ENCODE measurements at places on chromosomes 5 and 9.
A peak's percentile ranks its signal among the peaks of the same experiment; 100 is the strongest.

DNA sequence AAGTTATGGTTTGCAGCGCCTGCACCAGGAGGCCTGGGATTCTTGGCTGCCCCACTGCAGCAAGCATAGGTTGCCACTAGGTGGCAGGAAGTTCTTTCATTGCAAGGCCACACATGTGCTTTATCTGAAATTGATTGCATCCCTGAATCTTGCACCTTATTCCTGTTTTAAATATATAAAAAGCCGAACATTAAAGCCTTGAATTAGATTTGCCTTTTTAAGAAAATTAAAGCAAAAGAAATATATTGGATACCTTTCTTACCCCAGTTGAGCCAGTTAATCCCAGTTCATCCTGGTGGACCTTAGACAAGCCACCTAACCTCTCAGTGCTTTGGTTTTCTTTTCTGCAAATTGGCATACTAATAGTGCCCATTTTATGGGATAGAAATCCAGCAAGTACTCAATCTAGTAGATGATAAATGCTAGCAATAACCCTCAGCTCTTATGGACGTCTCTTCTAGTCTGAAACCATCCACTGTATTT is 6.3 kb upstream of the TRMT10B start:
- DNase-seq = peak; percentile 89

GRCh38 chr5:68709239-68709638 is 384.6 kb upstream of the SLC30A5 start:
- no peak for DNase-seq

GRCh38 chr9:134182554-134183085 is 18.3 kb upstream of the RNU6ATAC start:
- no peak for DNase-seq

GRCh38 chr9:138098908-138099791 is 221.6 kb downstream of the CACNA1B start:
- DNase-seq = no peak

DNA sequence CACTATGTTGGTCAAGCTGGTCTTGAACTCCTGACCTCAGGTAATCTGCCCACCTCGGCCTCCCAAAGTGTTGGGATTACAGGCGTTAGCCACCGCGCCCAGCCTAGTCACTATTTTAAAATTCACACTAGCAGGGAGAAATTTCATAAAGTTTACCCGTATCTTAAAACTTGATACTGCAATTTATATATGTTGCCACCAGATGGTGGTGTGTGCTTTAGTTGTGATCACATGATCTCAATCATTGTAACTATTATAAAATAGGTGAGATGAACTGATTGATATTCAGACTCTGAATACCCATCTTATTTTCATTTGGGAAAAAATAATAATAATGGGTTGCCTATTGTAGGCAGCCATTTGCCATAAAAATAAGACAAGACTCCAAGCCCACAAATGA is 1330.4 kb upstream of the WWC1 start:
- no peak for DNase-seq

DNA sequence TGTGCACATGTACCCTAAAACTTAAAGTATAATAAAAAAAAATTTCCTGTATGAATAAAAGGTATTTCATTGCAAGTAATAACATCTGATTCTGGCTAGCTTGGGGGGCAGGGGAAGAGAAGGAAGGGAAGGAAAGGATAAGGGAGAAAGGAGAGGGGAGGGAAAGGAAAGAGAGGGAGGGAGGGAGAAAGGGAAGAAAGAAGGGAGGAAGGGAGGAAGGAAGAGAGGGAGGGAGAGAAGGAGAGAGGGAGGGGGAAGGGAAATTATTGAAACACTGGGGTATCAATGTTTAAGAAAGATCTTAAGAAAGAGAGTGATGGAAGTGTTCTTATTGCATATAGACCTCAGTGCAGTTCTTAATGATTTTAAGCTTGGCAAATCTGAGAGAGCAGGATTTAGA is 129.8 kb upstream of the ZNF366 start:
- no peak for DNase-seq

DNA sequence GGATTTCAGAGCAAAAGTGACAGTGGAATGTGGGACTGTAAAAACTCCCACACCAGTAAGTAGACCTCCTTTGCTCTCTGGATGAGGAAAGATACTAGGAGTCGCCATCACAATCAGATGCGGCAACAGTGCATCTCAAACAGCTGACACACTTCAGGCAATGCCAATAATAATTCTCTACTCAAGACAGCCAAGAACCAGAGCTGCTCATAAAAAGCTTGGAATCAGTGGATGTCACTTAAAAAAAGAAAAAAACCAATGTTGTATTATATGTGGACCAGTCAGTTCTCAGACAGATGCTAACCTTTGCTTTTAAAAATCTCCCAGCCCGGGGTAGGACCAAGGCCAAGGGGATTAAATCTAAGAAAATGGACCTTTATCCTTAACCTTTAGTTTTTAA is 185.0 kb downstream of the GNA14 start:
- DNase-seq = no peak

DNA sequence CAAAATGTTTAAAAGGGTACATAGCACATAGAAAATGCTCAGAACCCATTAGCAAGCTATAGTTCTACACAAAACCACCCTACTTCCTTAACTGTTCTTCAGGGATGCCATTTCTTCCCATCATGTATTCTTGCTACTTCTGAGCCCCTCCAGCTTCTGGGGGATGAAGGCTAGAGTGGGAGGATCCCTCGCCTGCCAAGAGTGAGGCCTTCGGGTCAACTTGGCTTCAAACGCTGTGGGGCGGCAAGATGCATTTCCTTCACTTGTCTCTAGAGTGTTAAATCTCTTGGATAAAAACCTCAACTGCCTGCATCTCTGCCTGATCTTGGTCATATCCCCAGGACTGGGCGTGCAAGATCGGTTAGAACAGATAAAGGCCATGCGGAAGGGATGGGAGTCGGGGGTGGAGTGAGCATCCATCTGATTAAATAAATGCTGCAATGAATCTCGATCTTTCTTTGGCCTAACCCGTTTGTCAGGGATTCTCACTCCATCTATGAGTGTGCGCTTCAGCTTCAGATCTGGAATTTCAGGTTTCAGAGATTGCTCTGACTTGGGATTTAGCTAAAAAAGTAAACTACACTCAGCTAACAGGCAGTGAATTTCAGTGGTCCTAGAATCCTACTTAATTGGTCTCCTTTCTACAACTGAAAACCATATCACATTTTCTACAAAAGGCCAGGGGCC is 118.0 kb upstream of the PANK3 start:
- no peak for DNase-seq

DNA sequence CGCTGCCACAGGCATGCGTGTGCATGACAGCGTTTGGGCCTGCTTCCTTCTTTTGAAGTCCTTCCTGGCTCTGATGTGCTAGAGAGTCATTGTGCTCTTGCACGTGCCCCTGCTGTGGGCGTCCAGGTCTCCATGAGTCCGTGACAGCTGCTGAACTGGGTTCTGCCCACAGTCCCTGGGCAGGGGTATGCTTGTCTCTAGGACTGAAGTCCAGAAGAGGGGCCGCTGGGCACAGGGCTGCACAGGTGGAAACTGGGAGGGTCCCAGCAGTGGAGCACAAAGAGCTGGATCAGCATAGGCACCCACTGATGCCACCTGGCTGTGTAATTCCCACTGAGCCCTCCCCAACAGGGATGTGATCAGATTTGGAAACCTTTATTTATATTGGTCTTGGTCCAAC is 169.4 kb downstream of the IRX2 start:
- no peak for DNase-seq

DNA sequence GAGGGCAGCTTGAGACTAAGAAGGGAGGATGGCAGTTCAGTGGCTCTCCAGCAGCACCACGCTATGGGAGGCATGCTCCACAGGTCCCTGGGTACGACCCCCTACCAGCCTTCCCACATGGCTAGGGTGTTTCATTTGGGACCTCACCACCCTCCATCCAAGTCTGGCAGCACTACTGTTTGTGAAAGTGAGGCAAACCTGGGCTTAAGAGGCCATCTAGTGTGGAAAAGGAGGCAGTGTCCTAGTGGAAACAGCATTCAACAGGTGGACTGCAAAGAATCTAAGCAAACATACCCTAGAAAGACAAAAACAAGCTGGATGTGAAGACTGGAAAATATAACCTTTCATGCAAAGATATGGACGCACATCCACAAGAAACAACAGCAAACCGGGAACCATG is 4.8 kb upstream of the C5orf47 start:
- no peak for DNase-seq

- DNase-seq = no peak
These were observed 142.9 kb downstream of the HSD17B3 start for GRCh38 chr9:96158909-96159575.

DNA sequence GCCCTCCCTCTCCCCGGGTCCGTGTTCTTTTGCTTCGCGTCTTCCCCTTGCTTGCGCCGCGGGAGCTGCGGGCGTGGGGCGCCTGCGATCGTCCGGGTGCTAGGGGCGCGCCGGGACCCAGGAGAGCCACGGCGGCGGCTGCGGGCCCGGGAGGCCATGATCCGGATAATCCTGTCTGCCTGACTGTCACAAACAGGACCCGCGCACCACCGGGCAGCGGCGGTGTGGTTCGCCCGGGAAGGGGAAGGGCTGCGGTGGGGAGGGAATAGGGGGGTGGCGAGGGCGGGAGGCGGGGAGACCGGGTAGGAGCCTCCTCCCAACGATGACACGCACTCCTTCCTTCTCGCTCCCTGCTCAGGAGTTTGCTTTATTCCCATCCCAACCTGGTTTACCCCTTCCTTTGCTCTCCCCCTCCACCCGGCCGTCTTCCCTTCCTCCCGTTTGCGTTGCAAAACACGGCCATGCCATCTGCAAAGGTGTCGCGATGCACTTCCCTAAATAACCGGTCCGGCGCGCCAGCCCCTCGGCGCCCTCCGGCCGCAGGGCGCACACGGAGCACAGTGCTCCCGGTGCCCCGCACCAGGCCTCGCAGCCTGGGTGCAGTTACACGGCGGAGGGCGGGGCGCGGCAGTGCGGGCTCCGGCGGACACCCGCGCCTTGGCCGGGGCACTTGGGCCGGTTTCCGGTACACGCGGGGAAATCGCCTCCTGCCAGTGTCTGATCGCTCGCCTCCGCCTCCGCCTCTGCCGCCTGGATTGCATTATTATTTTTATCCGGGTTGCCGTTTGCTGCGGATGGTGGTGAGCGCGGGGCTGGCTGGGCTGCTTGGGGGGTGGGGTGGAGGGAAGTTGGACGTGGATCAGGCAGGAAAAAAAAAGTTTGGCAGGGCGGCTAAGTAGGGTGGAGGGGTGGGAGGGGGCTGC is 1.5 kb downstream of the SMARCA2 start:
- peak; percentile 80 for DNase-seq
